ENCODE measurements at places on chromosomes 4 and X.

DNA sequence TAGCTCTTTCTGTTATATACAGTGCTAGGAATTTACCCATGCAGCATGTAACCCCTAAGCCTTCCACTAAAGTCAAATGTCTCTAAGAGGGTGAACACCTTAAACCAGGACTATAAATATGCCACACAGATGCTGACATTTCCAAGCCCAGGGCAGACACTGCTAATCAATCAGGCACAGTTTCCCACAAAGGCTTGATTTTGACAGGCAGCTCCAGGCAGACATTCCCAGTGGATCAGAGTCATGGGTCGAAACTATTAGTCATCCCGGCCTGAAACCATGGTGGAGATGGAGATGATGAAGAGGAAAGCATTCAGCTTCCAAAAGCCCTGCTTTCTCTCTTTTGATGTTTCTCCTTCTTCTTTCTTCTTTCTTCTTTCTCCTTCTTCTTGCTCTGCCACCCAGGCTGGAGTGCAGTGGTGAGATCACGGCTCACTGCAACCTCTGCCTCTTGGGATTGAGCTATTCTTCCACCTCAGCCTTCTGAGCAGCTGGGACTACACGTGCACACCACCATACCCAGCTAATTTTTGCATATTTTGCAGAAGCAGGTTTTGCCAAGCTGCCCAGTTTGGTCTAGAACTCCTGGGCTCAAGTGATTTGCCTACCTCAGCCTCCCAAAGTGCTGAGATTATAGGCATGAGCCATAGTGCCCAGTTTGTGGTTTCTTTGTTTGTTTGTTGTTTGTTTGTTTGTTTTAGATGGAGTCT is 21.0 kb upstream of the SORCS2 start:
- no peak for DNase-seq

DNA sequence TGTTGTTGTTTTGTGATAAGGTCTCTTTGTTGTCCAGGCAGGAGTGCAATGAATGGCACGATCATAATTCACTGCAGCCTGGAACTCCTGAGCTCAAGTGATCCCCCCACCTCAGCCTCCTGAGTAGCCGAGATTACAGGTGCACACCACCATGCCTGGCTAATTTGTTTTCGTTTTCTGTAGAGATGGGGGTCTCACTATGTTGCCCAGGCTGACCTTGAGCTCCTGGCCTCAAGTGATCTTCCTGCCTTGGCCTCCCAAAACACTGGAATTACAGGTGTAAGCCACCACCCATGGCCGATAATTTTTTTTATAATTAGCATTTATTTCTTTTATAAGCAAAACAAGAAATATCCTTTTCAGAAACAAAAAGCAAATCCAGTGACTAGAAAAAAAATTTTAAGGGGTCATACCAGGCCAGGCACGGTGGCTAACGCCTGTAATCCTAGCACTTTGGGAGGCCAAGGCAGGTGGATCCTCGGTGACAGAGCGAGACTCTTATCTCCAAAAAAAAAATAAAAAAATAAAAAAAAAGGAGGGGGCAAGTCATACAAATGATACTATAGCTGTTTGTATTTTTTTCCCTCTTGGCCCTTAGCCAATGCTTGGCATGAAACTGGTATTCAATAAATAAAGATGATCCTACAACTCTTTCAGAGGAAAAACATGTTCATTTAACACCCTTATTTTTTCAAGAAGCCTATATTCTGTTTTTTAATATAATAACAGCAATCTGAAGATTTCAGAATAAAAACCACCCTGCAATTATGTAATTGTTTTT is 3.4 kb downstream of the PLAC8 start:
- no peak for DNase-seq

DNA sequence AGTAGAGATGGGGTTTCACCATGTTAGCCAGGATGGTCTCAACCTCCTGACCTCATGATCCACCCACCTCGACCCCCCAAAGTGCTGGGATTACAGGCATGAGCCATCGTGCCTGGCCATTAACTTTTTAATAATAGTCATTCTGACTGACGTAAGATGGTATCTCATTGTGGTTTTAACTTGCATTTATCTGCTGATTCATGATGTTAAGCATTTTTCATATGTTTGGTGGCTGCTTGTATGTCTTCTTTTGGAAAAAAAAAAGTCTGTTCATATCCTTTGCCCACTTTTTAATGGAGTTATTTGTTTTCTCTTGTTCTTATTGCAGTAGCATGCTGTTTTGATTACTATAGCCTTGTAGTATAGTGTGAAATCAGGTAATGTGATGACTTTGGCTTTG is 45.8 kb downstream of the ANXA10 start:
- DNase-seq: no peak

DNA sequence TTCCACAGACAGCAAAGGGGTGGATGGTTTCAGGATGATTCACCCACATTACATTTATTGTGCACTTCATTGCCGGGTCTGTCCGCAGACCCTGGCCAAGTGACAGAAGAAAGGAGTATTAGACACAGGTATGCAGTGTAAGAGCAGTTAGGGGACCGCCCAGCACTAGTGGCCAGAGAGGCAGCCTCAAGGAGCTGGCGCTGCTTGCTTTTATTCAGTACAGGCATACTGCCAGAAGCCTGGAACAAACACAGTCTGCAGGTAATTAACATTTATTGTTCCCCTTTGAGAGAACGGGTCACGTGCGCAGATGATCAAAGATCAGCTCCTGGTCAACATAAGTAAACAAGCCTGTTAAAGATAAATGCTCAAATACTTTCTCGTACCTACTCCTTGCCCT is 1639.0 kb upstream of the IGFBP7 start:
- no peak for DNase-seq

DNA sequence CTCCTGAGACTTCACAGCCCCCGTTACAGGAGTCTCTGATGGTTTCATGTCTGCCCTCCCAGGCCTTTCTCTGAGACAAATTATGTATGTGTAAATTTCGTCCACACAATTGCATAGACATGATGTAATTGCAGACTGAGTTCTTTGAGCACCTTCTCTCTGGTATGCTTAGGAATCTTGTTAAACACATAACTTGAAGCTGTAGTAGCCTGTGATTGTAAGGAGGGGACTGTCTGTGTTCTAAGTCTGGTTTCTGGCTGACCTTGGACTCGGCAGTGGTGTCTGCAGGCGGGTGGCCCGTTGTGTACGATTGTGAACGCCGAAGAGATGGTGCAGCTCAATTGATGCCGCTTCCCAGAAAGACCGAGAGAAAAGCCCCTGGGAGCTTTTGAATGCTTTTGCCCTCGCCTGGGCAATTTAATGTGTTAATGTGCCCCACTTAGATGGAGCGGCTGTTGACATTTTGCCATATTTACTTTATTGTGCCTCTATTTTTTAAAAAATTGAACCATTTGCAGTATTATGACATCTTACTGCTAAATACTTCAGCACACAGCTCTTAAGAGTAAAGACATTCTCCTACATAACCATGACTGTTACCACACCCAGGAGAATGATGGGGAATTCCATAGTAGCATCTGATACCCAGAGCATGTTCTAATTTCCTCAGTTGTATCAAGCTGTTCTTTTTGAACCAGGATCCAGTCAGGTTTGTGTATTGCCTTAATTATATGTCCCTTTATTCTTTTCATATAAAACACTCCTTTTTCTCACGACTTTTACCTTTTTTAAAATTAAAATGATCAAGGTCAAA is 58.4 kb upstream of the TADA2B start:
- no peak for DNase-seq

DNA sequence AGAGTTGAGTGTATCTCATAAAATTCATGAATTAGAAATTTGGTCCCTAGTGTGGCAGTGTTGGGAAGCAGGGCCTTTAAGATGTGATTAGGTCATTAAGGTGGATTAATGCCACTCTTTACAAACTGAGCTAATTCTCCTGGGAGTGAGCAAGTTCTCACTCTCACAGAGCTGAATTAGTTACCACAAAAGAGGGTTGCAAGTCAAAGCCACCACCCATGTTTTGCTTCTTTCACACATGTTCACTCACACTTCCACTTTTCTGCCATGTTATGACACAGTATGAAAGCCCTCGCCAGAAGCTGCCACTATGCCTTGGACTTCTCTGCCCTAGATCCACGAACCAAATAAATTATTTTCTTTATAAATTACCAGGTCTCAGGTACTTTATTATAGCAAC is 332.1 kb downstream of the ARAP2 start:
- no peak for DNase-seq

- DNase-seq: no peak
Measured at GRCh38 chr4:10093801-10094552, 22.6 kb downstream of the WDR1 start.

- no peak for DNase-seq
Measured at GRCh38 chr4:169795585-169795984, 37.8 kb upstream of the HPF1 start.

- DNase-seq: no peak
Measured at GRCh38 chr4:23962462-23962861, 72.6 kb upstream of the PPARGC1A start.

- no peak for DNase-seq
Measured at GRCh38 chr4:176709417-176709816, 83.3 kb downstream of the VEGFC start.

GRCh38 chrX:75155447-75155826 is 646 bp downstream of the ABCB7 start:
- DNase-seq: no peak

DNA sequence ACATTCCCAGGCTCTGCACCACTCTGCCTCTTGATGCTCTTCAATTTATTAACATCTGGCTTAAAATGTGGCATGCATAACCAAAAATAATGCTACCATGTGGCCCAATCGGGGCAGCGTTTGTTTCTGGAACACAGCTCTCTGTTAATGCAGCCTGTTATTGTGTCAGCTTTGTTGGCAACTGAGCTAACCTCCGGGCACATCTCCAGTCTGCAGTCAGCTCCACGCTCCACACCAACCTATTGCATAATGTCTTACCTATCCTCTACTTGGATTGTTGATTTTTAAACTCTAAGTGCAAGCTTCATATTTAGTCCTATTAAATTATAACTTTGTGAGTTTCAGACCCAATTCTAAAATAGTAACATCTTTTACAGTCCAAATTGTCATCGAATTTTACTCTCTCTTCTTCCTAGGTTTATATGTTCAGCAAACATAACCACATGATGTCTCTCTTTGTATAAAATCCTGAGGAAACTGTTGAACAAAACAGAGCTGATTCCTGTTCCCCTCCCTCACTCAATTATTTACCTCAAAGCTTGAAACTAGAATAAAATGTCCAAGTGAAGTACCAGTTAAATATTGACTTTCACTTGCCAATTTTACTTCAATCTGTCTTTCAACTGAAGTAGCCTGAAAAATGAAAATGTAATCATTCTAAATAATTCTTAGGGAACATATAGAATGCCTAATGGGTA is 92.2 kb upstream of the RAPGEF2 start:
- no peak for DNase-seq

DNA sequence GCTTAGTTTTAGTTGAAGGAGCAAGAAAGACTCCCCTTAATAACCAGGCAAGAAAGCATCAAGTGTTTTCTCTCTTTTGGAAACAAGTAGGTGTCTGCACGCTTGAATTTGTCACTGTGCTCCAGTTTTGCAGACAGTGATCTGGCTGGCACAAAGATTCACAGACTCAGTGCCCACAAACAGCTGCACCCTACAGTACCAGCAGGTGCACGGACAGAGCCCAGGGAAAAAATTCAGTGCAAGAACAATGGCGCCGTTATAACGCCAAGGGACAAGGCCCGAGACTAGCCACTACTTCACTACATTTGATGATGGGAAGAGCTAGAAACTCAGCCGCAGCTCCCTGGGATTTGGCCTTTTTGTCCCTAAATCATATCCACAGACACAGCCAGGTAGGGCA is 56.0 kb downstream of the ZNF827 start:
- DNase-seq: no peak

- DNase-seq: no peak
Measured at GRCh38 chrX:150879855-150880807, 18.3 kb downstream of the CD99L2 start.

GRCh38 chrX:9855561-9856283 is 69.5 kb downstream of the SHROOM2 start:
- DNase-seq: no peak

GRCh38 chr4:185542626-185543315 is 7.5 kb upstream of the PDLIM3 start:
- no peak for DNase-seq

GRCh38 chr4:70935038-70935695 is 33.0 kb downstream of the MOB1B start:
- DNase-seq: no peak

- DNase-seq: no peak
Measured at GRCh38 chr4:98733601-98734000, 75.2 kb upstream of the TSPAN5 start.

DNA sequence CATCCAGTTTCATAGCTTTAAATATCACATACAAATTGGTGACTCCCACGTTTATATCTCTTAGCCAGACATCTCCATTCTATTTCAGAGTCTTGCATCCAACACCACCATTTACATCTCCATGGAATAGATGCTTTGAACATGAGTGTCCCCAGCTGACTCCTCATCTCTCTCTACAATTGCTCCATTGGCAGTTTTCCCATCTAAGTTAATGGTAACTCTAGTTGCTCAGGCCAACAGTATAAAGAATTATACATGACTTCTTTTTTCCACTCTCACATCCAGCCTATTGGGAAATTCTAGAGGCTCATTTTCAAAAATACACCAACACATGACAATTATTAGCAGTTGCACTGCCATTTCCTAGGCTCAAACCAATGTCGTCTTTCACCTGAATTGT is 388.2 kb downstream of the STIM2 start:
- DNase-seq: no peak

- DNase-seq: no peak
Measured at GRCh38 chr4:6328526-6328925, 58.9 kb downstream of the WFS1 start.

- no peak for DNase-seq
Measured at GRCh38 chr4:109215506-109215905, 87.0 kb downstream of the COL25A1 start.

- no peak for DNase-seq
Measured at GRCh38 chrX:154799556-154800348, 5.5 kb downstream of the MPP1 start.

- DNase-seq: no peak
Measured at GRCh38 chr4:151035328-151035727, 20.2 kb upstream of the LRBA start.

DNA sequence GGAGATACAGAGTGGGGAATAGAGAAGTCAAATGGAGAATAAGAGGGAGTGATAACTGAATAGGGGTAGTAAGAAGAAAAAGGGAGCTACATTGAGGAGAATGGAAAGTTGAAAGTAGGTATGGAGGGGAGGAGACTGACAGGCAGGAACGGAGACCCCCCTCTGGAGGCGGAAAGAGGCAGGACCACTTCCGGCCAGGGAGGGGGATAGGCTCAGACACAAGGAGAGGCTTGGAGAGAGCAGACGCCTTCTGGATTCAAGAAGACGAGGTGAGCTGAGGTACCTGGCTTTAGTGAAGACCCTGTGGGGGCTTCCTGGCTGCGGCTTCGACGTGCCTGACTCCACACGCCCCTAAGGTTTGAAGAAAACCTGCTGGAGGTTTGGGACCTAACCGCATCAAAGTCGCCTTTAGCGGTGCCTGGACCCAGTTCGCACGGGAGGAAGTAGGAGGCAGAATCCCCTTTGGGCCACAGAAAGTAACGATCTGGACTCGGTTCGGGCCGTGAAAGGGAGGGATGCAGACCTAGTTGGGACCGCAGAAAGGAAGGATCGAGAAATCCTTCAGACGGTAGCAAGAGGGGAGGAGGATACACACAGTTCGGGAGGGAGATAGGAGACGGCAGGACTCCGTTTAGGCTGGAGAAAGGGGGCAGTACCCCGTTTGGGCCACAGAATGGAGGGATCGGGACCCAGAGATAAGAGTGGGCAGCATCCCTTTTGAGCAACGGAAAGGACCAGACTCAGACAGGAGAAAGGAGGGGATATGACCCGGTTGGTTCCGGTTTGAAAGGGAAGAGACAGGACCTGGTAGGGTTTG is at the start of gene TRO:
Gene TRO (plus strand): TSS at position 215 of the 817 bp plus-strand sequence. CDS start 1,423 bp downstream, outside the sequence.
- peak; percentile 36 for DNase-seq

- DNase-seq: no peak
Measured at GRCh38 chr4:65917486-65917885, 247.2 kb upstream of the EPHA5 start.
